ENCODE measurements at places on chromosomes 1 and 21. TPM values are rescaled to one million over a fixed set of nuclear protein-coding genes. Genes with fewer than 3 reads are reported as not detected.

Gene FHAD1
- 0.09 TPM for polyA plus RNA-seq

Gene TSPEAR
- not detected for polyA plus RNA-seq

GRCh38 chr1:51569284-51570062, 47.4 kb upstream of the OSBPL9 start:
- peak; percentile 92 for DNase-seq

DNA sequence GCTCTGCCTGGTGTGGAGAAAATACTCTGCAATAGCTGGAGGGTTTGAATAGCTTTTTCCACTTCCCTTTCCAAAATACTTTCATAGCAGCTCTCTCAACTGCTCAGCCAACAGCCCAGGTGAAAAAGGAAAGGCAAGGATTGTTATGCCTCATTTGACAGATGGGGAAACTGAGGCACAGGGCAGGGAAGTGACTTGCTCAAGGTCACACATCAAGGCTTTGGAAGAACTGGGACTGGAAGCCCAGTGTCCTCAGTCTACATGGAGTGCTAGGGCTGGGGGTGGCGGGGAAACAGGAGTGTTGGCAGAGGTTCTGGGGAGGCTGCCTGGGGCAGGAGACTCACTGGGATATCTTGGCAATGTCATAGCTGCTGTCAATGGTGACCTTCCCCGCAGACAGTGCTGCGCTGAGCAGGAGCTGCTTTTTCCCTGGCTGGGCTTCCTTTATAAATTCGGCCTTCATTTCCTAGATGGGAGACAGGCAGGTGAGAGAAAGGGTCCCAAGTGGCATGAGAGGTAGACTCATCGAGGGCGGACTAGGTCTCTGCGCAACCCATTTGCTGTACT, 4.0 kb downstream of the CHI3L1 start:
- no peak for DNase-seq

GRCh38 chr1:25662061-25662460, 45.5 kb downstream of the MAN1C1 start:
- DNase-seq = no peak

Gene PITHD1
- polyA plus RNA-seq = 60.8 TPM

GRCh38 chr1:160942926-160943325, 11.7 kb downstream of the ITLN2 start:
- no peak for DNase-seq

Gene CFAP107
- not detected for polyA plus RNA-seq

Gene IVL
- 231 TPM for polyA plus RNA-seq

Gene LAMB3
- polyA plus RNA-seq = 953 TPM

GRCh38 chr1:171550050-171550449, 64.7 kb downstream of the PRRC2C start:
- peak; percentile 5 for DNase-seq

DNA sequence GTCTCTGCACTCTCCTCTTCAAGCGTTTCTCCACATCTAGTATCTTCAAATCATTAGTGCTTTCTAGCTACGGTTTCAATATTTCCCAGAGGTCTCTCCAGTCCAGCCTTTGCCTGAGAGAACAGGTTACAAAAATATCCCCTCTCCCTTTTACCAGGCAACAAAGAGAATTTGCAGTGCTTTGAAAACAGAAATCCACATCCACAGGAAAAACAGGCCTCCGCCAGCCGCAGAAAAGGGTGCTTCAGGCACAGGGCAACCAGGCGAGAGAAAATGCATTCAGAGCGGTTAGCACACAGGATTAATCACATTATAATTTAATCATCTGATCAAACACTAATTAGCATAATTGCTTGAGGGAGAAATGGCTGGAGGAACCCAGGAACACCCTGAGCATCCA, 13.8 kb downstream of the DSCAM start:
- DNase-seq = no peak

- DNase-seq = peak; percentile 23
Measured at GRCh38 chr1:223256034-223256433, 107.9 kb downstream of the SUSD4 start.
